ENCODE measurements at places on chromosomes 5 and 9. TPM values are rescaled to one million over a fixed set of nuclear protein-coding genes. Genes with fewer than 3 reads are reported as not detected.

UCK1 gene
- 48.2 TPM for total RNA-seq

GARIN3 gene
- 0.97 TPM for total RNA-seq

CDC14B gene
- total RNA-seq = 34.7 TPM

TXNDC15 gene
- total RNA-seq = 76.1 TPM

PPP1R2B gene
- total RNA-seq = 1.4 TPM

SELENOP gene
- total RNA-seq = 228 TPM

SLC31A1 gene
- total RNA-seq = 22.8 TPM

PAEP gene
- 3.0 TPM for total RNA-seq

CCL27 gene
- total RNA-seq = not detected

NHP2 gene
- 284 TPM for total RNA-seq

LHFPL2 gene
- 40.4 TPM for total RNA-seq

TAF1L gene
- 2.0 TPM for total RNA-seq

MYOT gene
- 0.34 TPM for total RNA-seq

RGS7BP gene
- total RNA-seq = 3.7 TPM

IL17B gene
- not detected for total RNA-seq

GZMA gene
- not detected for total RNA-seq

RFESD gene
- total RNA-seq = 14.8 TPM

PHF24 gene
- total RNA-seq = 111 TPM

RFX3 gene
- 15.5 TPM for total RNA-seq

NUTM2F gene
- 0.40 TPM for total RNA-seq

AIF1L gene
- total RNA-seq = 3.6 TPM

ABLIM3 gene
- 9.0 TPM for total RNA-seq

CATSPER3 gene
- total RNA-seq = not detected

LCN1 gene
- not detected for total RNA-seq

GABRB2 gene
- total RNA-seq = not detected

BAAT gene
- total RNA-seq = not detected

PCDHB12 gene
- 4.3 TPM for total RNA-seq
